ENCODE measurements at places on chromosomes 7 and 10.
A peak's percentile ranks its signal among the peaks of the same experiment; 100 is the strongest.

DNA sequence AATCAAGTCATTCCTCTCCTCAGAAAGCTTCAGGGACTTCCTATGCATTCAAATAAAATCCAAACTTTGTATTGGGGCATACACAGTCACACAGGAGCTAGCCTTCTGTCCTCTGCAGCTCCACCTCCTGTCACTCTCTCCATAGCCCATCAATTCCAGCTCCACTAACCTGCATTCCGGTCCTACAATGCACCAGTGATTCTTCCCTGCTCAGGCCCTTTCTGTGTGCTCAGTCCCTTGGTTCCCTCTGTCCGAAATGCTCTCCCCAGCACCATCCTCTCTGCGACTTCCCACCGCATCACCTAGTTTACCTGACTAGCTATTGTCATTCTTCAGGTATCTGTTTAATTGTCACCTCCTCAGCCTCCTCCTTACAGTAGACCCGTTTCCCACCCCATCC is 26.4 kb upstream of the YAE1 start:
- DNase-seq, result no peak

DNA sequence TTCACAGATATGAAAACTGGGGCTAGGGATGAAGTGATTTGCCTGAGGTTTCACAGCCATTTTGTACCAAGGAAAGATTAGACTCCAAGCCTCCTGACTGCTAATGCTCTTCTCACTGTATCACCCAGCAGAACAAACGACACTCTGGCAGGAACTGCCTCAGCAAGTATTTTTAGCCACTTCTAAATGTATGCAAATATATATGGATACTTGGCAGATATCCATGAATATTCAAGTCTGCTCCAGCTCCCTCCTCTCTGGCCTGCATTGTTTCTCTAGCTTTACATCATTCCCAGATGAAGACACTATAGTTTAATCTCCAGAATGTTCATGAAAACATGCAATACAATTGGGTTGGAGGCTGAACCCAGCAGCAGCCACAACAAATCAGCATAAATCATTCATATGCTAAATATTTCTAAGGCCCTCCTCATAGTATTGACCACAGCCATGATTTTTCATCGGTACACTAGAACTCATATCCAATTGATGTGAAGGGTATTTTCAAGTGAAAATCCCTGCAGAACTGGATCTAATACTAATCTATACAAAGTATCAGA is 65.5 kb downstream of the HPSE2 start:
- peak; percentile 5 for DNase-seq

DNA sequence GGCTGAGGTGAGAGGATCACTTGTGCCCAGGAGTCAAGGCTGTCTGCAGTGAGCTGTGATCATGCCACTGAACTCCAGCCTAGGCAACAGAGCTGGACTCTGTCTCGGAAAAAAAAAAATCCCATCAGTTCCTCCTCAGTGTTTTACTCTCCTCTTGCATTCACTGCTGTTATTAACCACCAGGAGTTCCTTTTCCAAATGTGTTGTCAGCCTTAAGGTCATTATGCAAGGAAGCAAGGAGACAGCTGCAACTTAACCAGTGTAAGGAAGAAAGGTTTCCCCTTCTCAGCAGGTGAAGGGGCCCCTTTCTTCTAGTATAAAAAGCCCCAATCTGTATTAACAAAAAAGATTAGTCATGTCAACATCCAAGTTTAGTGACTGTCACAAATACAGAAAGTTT is 86.6 kb upstream of the LEP start:
- DNase-seq, result no peak

GRCh38 chr10:77400033-77400432 is 237.6 kb downstream of the KCNMA1 start:
- peak; percentile 49 for DNase-seq

GRCh38 chr10:92479547-92479946 is 94.3 kb downstream of the IDE start:
- no peak for DNase-seq

DNA sequence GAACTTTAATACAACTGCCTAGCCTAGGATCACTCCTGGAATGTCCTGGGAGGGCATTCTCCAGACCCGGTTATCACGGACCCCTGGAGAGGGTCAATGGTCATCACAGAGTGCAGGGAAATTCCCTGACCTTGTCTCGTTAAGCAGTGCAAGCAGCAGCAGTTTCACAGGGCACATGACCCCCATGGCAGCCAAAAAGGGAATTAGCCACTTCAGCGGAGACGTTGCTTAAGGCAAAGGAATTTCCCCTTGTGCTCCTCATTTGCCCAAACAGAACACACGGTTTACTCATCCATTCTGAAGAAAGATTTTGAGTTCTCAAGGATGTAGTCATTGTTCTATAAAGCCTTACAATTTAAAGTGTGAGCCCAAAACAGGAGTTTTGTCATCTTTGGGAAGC is 260.3 kb downstream of the SNX13 start:
- no peak for DNase-seq

GRCh38 chr7:116316838-116317628 is 106.7 kb downstream of the TES start:
- no peak for DNase-seq

GRCh38 chr7:115087437-115087836 is 165.5 kb downstream of the MDFIC start:
- no peak for DNase-seq

GRCh38 chr10:30701451-30702173 is 72.1 kb upstream of the LYZL2 start:
- peak; percentile 1 for DNase-seq

- DNase-seq, result peak; percentile 82
These were observed at the start of gene CCDC7 for GRCh38 chr10:32445740-32446535. CCDC7 (plus strand) TSS chr10:32446140; CDS start chr10:32451643, 5,503 bp downstream.

- peak; percentile 34 for DNase-seq
These were observed 428.9 kb downstream of the TNS3 start for GRCh38 chr7:47153058-47153457.

- DNase-seq, result no peak
These were observed 80.6 kb upstream of the OIT3 start for GRCh38 chr10:72812753-72813430.

Measured in NCI-H345 (cell line).